ENCODE measurements at places on chromosomes 3 and 15.

DNA sequence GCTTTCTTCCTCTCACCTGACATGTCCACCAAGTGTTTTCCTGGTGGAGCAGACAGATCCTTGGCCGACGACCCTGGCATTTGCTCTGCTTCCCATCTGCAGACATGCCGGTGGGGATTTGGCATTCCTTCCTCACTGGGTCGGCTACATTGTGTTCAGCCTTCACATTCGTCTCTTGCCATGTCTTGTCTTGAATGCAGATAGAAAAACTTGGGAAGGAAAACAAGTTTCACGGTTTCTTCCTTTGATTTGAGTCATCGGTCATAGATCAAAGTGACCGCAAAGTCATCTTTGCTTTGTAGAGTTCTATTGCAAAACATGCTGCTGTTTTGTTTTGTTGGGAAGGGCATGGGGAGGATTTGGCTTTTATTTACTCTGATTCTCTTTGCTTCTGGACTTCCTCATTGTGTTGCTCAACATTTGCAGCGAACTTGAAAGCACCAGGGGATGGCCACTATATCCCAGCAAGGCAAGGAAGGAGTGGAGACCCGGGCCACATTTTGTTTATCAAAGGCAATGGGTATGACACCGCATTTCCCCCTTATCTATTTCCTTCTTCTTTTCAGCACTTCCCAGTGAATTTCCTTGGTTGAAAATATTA lies 321.3 kb downstream of the CACNA2D3 start:
- DNase-seq, result no peak

DNA sequence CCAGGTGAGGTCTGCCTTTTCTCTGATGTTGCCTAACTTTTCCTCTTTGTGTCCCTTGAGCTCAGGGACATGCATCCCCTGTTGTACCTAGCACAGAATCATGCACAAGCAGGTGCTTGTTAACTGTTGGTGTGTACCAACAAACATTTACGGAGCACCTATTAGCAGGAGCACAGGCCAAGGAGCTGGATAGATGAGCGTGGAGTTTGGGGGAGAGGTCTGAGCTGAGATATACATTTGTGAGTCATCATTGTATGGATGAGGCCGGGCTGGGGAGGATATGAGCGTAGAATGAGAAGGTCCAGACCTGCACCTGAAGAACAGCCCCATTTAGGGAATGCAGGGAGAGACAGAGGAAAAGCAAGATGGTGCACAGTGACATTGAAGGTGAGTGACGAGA lies 53.4 kb downstream of the SMAD3 start:
- no peak for DNase-seq

DNA sequence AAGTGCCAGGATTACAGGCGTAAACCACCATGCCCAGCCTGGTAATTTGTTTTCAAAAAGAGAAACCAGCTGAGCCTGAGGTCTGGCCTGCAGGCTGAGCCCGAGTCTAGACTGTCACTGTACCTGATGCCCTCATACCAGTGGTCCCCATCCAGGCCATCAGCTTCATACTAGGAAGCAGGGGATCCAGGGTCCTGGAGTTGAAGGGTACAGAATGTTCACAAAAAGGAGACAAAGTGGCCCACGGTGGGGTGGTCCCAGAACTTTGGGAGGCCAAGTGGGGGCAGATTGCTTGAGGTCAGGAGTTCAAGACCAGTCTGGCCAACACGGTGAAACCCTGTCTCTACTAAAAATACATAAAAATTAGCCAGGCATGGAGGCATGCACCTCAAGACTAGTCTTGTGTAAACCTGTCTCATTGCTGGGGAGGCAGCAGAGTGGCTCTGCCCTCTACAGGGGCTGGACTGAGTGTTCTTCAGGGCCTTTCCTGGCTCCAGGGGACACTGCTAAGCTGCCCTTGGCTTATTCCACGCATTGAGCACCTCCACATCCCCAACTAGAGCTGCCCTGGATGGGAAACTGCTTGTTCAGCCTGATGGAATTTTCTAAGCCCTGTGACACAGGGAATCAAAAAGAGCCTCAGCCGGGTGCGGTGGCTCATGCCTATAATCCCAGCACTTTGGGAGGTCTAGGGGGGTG lies 7.9 kb upstream of the HHATL start:
- no peak for DNase-seq

GRCh38 chr3:8441969-8442559 lies 59.6 kb upstream of the LMCD1 start:
- DNase-seq, result peak; percentile 94

- DNase-seq, result no peak
These were observed 2.1 kb upstream of the FAM131A start for GRCh38 chr3:184335291-184335660.

GRCh38 chr3:150251187-150252062 lies 156.7 kb upstream of the TSC22D2 start:
- DNase-seq, result no peak

GRCh38 chr3:17158941-17159682 lies 274.4 kb downstream of the PLCL2 start:
- DNase-seq, result no peak

DNA sequence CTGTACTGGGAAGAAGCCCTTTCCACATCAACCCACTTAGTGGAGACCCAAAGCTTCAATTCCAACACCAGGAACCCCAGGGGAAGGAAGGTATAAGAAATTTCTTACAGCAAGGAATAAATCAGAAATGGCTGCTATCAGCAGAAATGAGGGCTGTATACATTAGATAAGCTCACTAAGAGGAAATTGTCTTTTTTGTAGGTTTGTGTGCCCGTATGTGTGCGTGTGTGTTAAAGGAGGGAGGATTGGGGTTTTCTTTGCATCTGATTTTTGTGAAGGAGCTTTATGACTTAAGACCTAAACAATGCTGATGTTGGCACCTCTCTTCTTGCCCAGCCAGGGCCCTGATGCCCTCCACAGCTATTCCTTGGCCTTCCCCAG lies 18.6 kb downstream of the ARRDC4 start:
- no peak for DNase-seq

DNA sequence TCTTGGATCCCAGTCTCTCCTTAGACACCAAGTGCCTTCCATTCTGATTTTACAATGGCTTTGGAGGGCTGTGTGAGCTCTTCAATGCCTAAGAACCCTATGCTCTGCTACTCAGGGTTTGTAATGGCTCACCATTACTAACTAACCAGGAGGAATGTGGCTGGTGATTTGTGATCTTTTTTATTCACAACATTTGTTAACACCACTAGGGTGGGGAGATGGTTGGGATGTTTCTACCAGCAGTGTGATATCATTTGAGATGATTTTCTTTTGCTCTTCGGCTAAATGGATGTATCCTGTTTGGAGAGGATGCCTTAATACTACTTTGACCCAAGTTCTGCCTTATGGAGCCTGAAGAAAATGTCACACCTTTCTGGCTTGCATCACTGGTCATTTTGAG lies 226.9 kb downstream of the MFSD1 start:
- DNase-seq, result no peak

DNA sequence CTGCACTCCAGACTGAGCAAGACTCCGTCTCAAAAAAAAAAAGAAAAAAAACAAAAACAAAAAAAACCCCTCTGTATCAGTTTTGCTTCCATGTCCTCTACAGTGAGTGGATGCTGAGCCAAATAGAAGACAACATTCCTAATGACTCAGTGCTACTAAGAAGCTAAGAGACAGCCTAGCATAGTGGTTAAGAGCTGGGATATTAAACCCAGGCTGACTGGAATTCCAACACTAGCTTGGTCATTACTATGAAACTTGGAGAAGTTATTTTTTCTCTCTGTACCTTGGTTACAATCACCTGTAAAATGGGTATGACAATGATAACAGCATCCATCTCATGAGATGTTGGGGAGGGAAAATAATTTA lies 60.9 kb upstream of the PYGO1 start:
- DNase-seq, result no peak

- DNase-seq, result peak; percentile 15
These were observed 48.9 kb downstream of the GASK1A start for GRCh38 chr3:43028001-43028400.

DNA sequence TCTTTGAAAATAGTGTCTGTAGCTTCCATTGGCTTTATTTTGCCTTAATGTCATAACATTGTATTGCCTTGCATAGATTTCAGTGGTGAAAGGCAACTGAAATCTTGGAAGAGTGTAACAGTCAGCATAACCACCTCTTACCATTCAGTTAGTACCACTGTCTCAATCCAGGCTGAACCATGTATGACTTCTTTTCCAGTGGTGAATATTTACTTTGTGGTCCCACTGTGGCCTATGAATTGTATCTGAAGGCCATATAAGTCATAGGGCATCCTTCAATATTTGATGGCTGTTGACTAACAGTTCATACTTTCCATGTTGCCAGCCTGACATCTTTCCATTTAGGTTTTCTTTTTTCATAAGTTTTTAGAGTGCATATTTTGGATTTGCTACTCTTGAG lies 38.4 kb downstream of the MED12L start:
- no peak for DNase-seq

DNA sequence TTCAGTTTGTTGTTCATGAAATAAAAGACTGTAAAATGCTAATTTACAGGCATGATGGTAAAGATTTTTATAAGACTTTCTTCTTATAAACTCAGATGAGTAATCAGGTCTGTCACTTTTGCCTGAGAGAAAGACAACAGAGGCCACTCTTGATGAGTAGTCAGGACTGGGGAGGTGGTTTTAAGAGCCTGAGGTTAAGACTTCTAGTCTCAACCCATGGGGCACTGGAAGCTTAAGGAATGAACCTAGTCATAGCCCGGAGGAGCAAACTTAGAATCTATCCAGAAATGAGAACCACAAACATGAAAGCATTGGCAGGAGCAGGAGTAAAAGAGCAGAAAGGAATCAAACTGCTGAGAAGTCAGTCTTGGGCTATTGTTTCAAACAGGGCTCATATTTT lies 846.3 kb upstream of the ARPP21 start:
- no peak for DNase-seq

DNA sequence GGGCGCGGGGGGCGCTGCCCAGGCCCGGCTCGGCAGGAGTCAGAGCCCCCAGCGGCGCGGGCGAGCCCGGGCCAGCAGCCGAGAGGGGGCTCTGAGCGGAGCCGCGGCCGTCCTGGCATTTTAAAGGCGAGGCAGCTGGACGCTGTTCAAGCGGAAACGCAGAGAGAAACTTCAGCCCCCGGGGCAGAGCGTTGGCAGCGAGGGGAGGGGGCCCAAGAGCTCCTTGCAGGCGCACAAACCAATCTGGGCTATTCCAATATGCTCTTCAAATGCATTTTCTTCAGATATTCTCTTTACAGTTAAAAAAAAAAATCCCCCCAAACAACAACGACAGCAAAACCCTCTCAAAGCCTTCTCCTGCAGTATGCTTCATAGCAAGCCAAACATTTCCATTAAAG lies at the start of gene CTXND1:
Gene CTXND1 (minus strand): TSS at position 93 of the 398 bp plus-strand sequence. CDS start 50,264 bp downstream, outside the sequence.
- peak; percentile 56 for DNase-seq

GRCh38 chr15:62519900-62520299 lies 354.8 kb upstream of the C2CD4B start:
- DNase-seq, result no peak

- DNase-seq, result peak; percentile 47
These were observed at the start of gene ABHD17C for GRCh38 chr15:80695099-80695910. TSS of gene ABHD17C (plus strand) at chr15:80695310. CDS start at chr15:80695430, 120 bp downstream.

DNA sequence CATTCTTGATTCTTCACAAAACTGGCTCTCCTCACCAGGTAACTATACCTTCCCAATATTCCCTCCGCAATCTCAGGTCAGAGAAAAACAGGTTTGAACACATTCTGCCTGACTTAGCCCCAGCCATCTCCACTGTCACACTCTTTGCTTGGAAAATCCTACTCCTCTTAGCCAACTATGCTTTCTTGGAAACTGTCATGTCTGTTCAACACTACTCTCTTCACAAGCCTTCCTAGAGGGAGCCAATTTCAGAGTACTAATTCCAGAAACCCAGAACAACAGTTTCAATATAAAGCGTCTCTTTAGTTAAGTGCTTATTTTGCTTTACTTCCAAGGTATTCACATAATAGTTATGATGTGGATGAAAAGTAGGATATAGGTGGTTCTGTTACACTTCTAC lies 21.7 kb downstream of the MTMR10 start:
- no peak for DNase-seq

DNA sequence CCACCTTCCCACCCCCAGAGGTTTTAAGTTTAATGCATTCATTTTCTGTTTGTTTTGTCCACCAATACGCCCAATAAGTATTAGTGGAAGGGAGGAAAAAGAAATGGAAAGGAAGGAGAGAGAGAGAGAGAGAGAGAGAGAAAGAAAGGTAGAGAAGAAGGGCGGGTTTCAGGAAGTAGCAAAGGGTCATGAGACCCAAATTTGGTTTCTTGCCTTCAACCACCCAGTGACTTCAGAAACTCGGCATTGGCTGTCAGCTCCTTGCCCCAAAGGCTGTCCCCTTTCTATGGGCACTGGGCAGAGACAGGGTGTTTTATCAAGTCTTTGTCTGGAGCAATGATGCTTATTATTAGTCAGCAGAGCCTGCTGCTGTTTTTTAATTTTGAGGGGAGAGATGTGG lies 13.5 kb upstream of the NR1D2 start:
- DNase-seq, result no peak

GRCh38 chr3:11245276-11245675 lies 26.9 kb upstream of the ATG7 start:
- no peak for DNase-seq

GRCh38 chr15:52760562-52760961 lies 29.6 kb downstream of the ONECUT1 start:
- no peak for DNase-seq

DNA sequence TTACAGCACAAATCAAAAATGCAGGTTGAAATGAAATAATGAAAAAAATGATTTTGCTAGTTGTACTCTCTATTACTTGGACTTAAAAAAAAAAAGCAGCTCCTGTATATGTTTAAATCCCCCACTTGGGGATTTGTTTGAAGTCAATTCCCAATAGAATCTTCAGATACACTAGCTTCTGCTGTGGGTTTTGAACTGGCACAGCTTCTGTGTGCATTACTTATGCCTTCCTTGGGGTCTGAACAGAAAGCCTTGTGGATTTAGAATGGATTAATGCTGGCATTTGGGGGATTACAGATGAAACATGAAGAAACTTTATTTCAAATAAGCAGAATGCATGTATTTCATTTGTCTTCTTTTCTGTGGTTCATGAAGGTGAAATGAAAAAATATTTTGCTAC lies 513.2 kb upstream of the TBL1XR1 start:
- no peak for DNase-seq

DNA sequence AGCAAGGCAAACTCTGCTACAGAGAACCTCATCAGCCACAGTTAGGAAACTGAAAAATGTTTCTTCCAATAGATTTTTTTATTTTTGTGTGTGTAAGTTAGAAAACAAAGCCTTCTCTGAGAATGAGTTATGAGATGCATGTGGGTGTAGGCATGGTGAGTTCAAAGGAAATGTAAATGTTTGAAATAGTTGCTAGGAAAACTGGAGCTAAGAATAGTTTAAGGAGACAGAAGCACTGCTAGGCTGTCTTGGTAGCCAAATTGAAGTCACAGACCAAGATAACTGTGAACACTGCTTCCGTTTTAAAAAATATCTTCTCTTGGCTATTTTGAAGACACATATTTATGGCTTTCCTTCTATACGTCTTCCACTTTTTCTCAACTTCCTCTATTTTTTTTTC lies 1501.2 kb upstream of the CADM2 start:
- no peak for DNase-seq

DNA sequence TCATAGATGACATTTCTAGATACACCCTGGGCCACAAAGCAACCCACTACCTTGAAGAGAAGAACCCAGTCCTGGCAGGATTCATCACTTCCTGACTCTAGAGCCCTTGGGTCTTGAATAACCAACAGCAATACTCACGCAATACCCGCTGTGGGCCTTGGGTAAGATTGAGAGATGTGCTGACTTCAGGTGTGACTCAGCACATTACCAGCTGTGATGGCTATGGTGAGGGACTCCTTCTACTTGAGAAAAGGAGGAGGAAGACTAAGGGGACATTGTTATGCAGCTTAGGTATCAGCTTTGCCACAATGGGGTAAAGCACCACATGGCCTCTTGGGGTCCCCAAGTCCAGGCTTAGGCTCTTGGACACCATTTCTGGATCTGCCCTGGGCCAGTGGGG lies 14.9 kb downstream of the C3orf33 start:
- peak; percentile 14 for DNase-seq

- no peak for DNase-seq
These were observed 2.4 kb upstream of the VIPR1 start for GRCh38 chr3:42500091-42500490.

Measured in ELF-1 (cell line).